Activated naive CD8-positive, alpha-beta T cell treated with anti-CD3 and anti-CD28 coated beads, Interleukin-2, amount 10 ng/mL, durations not matched to agents 7 days and 5 days (primary cell): ENCODE measurements at places on chromosomes 16 and 17.

DNA sequence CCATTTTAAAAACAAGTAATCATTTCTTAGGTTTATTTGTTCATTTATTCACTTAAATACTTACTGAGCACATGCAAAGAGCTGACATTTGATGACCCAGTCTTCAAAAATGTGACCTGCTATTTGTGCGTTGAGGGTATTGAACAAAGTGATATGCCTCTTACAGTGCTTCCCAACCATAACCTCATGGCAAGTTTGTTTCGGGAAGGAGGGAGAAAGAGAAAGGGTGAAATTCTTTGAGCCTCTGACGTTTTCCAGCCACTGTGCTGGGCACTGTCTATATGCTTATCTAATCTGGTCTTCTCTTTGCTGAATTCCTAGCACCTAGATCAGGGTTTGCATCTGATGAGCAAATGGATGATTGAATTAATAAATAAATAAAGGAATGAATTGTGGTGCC, 479.1 kb downstream of the HAPSTR1 start:
- no peak for DNase-seq

DNA sequence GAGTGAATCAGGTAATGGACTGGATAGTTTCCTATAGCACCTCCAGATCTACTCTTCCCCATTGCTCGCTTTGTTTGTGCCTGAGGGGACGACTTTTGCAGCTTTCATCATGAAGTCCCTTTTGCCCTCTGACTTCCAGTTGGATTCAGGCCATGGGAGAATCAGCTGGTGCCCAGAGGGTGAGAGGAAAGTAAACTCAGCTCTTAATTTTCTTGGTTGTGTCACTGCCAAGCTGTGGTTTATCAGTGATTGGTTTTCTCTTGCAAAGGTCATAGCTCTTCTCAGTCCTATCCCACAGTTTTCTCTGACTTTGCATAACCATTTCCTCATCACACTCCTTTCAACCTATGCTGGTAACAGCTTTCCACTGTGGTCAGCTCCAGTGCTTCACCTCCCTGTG, 200.1 kb downstream of the KCNJ2 start:
- no peak for DNase-seq

DNA sequence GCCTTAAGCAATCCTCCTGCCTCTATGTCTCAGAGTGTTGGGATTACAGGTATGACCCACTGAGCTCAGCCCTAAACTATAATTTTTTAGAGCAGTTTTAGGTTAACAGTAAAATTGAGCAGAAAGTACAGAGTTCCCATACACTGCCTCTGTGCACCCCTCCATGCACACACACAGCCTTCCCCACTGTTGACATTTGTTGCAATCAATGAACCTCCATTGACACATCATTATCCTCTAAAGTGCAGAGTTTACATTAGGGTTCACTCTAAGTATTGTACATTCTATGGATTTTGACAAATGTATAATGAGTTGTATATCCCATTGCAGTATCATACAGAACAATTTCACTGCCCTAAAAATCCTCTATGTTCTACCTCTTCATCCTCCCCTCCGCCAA, 35.0 kb downstream of the NGFR start:
- no peak for DNase-seq

DNA sequence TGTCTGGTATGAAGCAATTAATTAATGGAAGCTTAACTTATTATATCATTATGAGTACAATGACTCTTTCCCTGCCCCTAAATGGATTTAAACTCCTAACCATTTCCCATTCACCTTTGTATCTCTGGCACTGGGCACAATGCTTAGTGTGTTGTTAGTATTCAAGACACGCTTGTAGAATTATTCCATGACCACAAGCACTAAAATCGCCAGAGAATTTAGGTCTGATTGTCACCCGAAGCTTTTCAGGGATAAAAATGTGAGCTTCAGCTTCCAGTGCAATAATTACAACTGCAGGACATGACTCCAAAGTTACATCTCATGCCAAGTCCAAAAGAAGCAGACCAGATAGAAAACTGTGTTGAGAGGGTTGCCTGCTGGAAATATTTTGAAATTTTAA, 101.6 kb downstream of the CDH8 start:
- no peak for DNase-seq

- peak; percentile 61 for DNase-seq
Measured at GRCh38 chr17:42422412-42422957, 571 bp downstream of the CAVIN1 start.

DNA sequence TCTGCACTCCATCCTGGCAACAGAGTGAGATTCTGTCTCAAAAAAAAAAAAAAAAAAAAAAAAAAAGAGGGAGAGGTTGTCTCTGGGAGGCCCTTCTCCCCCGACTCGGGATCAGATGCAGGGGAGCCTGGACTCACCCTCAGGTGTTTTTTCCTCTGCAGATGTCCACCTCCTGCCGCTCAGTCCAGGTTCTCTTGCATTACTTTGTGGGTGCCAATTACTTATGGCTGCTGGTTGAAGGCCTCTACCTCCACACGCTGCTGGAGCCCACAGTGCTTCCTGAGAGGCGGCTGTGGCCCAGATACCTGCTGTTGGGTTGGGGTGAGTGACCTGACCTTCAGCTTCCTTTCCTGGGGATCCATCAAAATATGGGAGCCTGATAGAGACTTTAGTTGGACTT, 34.1 kb downstream of the GLP2R start:
- DNase-seq = no peak

GRCh38 chr17:40060887-40061608, 1.7 kb upstream of the THRA start:
- no peak for DNase-seq
